ENCODE measurements at places on chromosomes 4 and X. TPM values are rescaled to one million over a fixed set of nuclear protein-coding genes. Genes with fewer than 3 reads are reported as not detected.

FAM47E gene
- 2.9 TPM for total RNA-seq

DNA sequence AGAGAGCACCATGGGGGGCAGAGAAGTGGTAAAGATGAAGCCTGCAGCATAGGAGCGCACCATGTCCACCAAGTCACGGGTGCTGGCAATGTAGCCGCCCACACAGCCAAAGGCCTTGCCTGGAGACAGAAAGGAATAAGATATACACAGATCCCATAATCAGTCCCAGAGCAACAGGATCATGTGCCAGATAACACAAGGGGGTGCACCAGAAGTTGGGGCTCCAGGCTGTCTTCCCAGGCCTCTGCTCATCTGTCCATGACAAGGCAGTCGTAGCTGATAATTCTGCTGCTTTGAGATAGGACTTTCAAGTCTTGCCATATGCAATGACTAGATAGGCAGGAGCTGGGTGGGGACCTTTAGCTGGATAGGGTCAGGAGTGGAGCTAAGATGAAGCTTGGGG, 14.7 kb downstream of the APEX2 start:
- no peak for DNase-seq

TLR2 gene
- total RNA-seq = 5.1 TPM

DNA sequence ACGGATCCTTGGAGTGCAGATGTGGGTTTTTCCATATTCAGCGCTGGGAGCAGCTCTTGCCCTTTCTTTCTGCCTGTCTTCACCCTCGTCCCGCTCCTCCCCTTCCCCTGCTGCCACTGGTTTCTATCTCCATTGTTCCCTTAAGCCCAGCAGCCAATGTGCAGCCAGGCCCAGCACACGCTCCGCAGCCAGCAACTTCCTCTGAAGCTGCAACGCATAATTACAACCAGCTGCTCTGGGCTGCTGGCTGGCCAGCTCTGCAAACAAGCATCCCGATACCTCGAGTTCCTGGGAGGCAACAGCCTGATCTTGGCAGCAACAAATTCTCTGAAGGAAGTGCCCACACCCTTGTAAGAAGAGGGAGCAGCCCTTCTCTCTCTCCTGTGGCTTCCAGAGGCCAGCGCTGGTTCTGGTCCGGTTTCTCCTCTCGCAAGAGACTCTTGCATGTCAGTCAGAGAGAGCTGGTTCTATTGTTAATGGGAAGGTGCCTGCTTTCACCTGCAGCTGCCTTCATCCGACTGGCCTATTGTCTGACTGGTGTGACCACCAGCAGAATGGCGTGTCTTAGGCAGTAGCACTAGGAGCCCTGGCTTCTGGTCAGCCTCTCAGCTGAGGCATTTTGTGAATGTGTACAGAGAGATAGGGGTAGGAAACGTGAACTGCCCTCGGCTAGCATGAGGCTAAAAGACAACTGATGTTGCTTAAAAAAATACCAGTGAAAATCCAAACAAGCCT, 83.8 kb upstream of the MAML3 start:
- DNase-seq = peak; percentile 85

GRCh38 chr4:82469791-82470345, 39.5 kb downstream of the ENOPH1 start:
- DNase-seq = no peak

GRCh38 chr4:8775121-8775520, 96.5 kb downstream of the HMX1 start:
- DNase-seq = no peak

GRCh38 chr4:151887031-151887815, 126.4 kb upstream of the GATB start:
- DNase-seq = no peak

DNA sequence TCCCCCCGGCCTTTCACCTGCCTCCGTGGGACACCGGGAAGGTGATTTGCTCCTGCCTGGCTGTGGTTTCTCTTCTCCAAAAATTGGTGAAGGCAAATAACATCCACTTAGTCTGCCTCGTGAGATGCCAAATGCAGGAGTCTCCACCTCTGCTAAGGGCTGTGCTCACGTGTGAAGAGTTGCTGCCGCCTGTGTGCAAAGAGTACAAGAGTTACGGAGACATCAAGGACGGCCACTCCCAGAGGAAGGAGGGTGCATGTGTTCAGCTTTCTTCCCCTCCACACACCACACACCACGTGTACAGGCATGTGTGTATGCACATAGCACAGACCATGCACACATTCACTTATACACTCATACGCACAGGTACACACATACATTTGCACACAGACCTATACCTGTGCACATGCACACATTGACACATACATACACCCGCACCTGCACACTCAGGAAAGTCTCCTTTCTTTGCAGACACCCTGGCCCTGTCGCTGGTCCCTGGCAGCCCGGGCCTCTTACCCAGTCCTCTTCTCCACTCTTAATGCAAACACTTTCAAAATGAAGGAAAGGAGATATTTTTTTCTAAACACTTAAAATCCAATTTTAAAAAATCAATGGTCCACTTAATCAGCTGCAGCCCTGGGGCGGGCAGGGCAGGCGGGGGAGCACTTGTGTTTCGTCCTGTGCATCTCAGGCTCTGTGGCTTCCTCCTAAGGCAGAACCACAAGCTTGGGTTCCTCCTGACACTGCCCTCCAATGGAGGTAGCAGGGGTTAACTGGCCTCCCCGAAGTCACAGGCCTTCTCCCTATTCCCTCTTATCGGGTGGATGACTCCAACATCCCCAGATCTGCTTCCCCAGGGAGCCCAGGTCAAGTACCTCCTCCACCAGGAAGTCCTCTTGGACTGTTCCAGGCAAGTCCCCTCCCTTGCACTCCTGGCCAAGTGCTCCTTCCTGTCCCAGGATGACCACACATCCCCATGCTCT, 103.0 kb downstream of the CPZ start:
- peak; percentile 49 for DNase-seq

DNA sequence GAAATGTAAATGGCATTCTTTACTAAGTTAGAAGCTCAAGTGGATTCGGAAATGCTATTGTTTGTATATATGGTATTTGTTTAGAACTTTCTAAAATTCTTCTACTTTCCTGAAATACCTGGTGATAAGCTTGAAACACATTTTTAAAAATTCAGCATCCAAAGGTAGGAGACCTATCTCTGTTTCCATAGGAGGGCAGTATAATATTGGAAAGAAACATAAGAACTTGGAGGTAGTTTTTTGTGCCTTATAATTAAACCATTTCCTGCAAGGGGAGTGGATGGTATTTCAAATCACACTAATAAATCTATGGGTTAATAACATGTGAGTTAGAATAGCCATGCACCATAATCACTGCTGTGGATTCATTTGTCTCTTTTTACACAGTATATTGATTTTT, 217.4 kb upstream of the AADAT start:
- DNase-seq = no peak

Measured in cardiac septum (tissue), 1 donor.